IPS DF 6.9 (cell line): ENCODE measurements at places on chromosomes 2 and 18.

DNA sequence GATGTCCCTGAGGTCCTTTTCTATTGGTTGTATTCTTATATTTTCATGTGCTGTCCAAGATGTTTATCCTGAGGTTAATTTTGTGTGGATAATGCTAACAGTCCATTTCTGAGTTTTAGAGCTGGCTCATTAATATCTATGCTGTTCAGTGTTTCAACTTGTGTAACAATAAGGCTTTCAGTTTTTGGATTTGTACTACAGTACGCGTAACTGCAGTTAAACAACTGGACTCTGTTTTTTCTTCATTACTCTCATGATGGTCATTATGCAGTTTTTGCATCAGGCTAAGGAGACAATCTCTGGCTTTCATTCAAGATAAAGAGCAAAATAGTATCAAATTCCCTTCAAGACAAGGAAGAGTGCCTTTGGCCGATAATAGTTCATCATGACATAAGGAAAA, 1364.8 kb downstream of the DPP10 start:
- no peak for DNase-seq

DNA sequence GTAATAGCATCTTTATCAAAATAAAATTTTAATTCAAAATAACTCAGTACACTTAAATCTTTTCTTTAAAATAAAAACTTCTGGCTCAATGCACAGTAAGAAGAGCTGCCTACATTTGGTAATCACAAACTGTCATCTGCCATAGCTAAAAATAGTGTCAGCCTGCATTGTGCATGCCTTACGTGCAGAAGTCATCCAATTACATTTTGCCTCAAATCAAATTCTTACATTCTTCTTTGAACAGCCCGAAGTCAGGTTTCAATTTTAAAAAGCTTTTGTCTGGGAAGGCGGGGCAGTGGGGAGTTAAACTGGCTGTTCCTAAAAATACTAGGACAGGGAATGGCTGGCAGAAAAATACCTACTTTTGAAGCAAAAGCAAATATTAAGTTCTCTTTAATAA, 51.1 kb downstream of the RTN4 start:
- no peak for DNase-seq

DNA sequence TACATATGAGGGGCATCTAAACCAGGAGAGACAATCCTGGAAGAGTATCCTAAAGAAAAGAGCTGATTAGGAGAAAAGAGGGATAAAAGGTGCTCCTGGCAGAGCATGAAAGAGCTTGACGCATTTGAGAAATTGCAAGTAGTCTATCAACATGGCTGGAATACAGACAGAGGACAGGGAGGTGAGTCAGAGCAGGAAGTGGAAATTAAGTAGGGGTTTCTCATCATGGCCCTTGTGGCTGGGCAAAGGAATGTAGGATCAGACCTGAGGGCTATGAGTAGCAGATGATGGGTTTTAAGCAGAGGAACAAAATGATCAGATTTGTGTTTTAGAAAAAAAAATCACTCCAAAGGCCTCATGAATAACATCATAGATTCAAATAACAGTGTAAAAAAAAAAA, 49.2 kb upstream of the UGP2 start:
- no peak for DNase-seq

DNA sequence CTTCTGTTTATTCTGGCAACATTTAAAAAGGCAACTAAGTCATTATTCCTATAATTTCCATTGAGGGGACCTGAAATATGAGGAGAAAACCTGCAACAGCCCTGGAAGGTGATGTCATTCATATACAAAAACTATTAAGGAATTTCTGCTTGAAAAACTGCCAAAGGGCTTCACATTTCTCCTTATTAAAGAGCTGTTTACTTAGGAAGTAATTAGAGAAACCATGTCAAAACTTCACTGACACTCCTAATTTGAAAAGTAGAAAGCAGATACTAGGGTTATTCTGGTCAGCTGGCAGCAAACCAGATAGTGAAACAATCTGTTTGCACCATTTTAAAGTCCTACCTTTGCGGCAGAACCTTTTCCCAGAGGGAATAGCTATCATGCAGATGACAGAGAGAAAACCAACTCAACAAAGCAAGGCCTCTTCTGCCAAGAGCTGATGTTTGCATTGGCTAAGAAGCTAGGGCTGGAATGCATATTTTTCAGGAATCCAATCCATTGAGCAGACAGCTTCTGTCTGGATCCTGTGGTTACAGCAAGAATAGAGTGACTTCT, 592.2 kb upstream of the SYT4 start:
- no peak for DNase-seq

DNA sequence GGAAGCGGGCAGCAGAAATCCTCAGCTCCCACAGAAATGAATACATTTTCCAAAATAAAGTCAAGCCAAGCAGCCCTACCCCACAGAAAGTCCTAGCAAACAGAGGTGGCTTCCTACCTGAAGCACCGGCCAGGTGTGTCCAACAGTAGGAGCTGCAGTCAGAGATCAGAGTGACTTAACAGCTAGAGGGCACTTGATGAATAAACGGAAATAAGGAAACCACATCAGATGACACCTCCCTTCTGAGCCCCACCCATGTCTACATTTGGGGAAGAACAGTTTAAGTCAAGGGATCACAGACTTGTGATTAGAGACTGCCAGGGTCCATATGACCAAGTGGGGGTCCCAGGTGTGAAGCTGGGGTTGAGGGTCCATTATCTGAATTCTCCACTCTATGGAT, at the start of gene CXCR1:
Gene CXCR1, minus strand, starts transcription at position 172 of the 400 bp plus-strand sequence. CDS start 1,751 bp downstream, outside the sequence.
- DNase-seq = no peak

GRCh38 chr2:55885127-55885943, 38.2 kb downstream of the EFEMP1 start:
- no peak for DNase-seq

- DNase-seq = no peak
Observed at GRCh38 chr18:61597316-61597715, 264.1 kb downstream of the CDH20 start.

DNA sequence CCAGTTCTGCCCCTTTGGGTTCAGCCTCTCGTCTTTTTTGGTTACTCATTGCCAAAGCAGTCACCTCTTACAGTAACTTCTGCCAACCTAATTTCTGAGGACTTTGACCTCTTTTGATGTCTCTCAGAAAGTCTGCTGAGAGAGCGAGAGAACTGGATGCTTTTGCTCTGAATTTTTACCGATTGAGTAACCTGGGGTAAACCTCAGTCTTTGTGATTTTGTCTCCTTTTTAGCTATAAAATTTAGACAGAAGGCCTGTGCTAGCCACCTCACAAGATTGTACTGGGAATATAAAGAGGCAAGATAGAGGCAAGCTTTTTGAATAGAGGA, 34.8 kb upstream of the IL1R1 start:
- DNase-seq = no peak

DNA sequence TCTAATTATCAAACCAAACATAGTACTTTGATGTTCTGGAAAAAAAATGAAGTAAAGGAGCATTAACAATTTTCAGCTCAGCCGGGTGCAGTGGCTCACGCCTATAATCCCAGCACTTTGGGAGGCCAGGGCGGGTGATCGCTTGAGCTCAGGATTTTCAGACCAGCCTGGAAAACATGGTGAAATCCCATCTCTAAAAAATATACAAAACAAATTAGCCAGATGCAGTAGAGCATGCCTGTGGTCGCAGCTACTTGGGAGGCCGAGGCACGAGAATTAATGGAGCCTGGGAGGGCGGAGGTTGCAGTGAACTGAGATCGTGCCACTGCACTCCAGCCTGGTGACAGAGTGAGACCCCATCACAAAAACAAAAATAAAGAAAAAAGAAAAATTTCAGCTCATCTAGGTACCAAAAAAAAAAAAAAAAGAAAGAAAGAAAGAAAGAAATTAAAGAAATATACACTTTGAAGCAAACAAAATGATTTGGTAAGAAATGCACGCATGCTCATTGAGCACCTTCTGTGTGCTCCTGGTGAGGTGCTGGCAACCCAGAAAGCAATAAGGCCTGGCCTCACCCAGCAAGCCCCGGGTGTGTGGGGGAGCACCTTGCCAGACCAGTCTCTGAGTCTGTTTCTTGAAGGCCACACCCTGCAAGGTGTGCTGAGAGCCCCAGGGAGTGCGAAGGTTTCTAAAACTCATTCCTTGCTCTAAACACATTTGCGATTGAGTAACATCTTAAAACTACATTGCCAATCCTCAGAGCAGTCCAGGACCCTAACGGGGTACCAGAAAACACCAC, 133.5 kb downstream of the TFCP2L1 start:
- no peak for DNase-seq

GRCh38 chr2:6071519-6071918, 379.3 kb downstream of the SOX11 start:
- DNase-seq = no peak

DNA sequence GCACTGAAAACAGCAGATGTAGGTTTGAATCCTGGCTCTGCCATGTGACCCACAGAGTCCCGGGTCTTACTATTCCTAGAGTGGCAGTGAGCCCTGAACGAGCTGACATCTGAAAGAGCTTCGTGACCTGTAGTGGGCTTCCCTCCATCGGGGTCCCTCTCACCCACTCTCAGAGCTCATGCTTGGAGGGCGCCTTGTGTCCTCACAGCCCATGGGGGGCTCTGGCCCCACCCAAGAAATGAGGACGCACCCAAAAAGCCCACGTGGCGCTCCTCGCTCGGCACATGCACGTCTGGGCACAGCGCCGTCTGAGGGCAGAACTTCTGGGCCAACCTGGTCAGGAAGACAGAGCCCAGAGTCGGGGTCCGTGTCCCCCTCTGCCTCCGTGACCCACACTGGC, 23.7 kb downstream of the LBH start:
- DNase-seq = no peak

DNA sequence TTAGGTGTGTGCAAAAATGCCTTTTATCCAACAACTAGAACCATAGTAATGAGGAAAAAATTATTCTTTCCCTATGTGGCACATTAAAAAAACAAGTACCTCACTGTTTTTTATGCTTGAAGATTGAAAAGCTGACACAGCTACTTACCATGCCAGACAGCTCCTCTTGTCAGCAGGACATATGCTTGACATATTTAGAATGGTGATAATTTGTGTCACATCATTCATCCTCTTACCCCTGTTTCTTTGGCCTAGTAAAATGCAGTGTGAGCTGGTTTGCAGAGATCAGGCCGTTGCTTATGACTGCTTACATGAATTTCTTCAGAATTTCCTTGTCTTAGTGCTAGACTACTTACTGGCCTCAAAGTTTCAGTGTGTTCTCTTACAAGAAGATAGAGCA, 869.9 kb downstream of the LRP1B start:
- DNase-seq = no peak

DNA sequence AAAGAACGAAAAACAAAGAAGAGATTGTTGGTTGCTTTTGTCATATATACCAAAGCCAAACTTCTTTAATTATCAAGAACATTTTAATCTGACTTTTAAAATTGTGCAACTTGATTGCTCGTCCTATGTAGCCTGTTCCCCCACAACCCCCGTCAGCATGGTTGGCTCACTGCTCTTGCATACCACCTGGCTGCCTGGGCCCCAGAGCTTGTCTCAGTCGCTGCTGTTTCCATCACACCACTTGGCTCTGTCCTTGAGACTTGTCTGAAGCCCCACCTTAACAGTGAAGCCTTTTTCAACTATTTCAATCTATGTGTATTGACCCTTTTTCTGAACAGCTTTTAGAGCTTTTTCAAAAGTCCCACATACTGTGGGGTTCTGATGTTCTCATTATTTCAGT, 270.8 kb downstream of the ZNF407 start:
- DNase-seq = no peak

- no peak for DNase-seq
Observed at GRCh38 chr18:76490033-76490432, 5.0 kb downstream of the ZNF516 start.

DNA sequence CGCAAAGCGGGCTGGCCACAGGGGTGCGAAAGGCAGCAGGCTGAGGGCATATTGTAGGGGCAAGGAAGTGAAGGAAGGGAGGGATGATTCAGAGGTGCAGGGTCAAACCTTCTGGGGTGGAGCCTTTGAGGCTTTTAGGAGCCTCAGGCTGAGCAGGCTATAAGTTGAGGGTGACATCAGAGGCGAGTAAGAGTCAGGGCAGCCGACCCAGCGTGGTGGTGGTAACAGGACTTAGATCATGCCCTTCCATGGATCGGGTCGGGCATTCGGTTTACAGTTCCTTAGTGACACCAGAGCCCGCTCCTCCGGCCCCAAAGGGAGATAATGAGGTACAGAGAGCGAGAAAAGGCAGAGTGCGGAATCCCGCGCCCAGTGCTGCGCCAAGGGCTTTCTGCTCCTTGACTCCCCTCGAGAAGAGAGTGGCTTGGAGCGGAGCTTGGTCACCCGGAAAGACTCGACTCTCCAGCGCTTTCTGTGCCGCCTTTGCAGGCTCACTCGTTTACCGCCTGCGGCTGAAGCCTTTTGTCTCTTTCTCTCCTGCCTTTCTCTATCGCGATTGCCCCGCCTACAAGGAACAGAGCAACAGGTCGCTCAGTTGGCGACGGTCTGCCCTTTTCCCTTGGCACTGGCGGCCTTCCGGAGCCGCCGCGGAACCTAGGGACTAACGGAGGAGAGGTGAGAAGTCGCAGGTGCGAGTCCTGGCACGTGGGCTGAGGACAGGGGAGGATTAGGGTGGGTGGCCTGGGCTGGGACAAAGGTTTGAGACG, 720 bp downstream of the LBX2 start:
- DNase-seq = no peak

- no peak for DNase-seq
Observed at GRCh38 chr2:209757163-209757562, 14.5 kb upstream of the UNC80 start.

DNA sequence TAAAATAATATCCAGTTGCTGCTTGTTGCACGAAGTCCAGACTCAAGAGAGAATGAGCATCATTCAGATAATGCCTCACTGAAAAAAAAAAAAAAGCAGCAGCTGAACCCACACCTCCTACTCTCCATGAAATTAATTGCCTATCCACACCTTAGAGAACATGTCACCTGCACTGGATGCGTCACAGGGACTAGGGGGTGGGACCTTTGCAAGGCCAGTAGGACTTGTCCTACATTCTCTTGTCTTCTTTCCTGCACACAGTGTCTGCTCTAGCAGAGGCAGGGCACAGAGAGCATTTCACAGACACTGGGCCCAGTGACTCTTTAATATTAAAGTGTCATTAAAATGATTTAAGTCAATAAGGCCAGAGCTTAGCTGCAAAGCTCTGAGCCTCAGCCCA, at the start of gene ABCA12:
Gene ABCA12, minus strand, starts transcription at position 148 of the 400 bp plus-strand sequence. CDS start 418 bp downstream, outside the sequence.
- DNase-seq = no peak

GRCh38 chr2:79770926-79771325, 258.1 kb downstream of the CTNNA2 start:
- DNase-seq = no peak

DNA sequence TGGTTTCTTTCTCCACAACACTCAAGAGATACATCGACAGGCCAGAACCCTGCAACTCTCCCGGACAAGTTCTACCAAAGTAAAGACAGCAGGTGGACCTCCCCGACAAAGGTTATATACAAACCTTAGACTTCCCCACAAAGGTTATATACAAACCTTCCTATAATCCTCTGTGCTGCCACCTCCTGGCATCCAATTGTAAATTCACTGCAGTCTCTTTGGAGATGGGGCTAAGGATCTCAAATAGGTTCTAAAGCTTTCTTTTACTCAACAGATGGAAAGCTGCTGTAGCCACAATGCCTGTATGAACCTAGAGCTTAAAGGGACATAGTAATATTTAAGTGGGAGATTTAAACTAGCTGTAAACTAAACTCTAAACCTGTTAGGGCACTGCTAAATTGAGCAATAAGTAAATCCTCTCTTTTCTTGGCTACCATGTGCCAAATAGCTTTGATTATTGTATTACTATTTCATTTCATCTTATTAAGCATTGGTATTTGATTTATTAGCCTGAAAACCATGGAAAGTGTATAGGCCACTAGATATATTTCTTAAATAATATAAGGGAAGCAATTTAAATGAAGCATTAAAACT, 9.8 kb upstream of the MREG start:
- peak; percentile 55 for DNase-seq

GRCh38 chr2:68214381-68214780, 38.0 kb downstream of the PPP3R1 start:
- no peak for DNase-seq

GRCh38 chr2:221693365-221693764, 121.3 kb upstream of the EPHA4 start:
- DNase-seq = no peak
